H7 (cell line): ENCODE measurements at places on chromosomes 7 and 10.
A peak's percentile ranks its signal among the peaks of the same experiment; 100 is the strongest.

DNA sequence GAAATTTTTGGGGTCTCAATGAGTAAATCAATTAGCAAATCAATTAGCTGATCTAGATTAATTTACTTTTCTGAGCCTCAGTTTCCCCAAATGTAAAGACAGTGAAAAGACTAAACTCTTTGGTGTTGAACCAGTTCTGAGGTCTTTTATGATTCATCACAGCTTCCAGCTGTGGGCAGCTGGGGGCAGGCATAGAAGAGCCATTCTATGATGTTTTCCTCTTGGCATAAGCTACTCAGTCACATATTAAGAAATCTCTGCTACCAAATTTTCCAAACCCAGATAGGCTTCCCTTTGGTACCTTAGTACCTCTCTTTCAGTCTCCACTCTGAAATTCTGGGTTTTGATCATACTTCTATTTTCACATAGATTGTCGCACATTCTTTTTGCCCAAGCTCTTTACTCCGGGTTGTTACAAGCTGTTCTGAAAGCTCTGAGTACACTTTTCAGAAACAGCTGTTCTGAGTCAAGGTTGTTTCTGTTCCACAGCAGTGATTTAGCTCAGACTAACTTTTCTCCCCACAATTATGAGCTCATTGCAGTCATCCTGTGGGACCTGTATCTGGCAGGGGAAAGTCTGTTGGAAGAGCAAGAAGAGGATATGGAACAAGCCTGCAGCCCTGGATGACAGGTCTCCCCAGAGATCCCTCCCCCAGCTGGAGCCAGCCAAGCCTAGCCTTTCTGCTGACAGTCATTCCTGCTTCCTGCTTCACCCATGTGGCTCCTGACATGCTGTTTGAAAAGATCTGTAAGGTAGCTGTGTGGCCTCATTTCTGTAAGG, 599.6 kb upstream of the GHITM start:
- DNase-seq: peak; percentile 14

GRCh38 chr7:23696916-23697441, 13.0 kb upstream of the STK31 start:
- peak; percentile 82 for DNase-seq

- no peak for DNase-seq
Measured at GRCh38 chr10:60606343-60607080, 171.8 kb upstream of the CDK1 start.

GRCh38 chr7:37249240-37249639, 199.4 kb downstream of the ELMO1 start:
- no peak for DNase-seq

DNA sequence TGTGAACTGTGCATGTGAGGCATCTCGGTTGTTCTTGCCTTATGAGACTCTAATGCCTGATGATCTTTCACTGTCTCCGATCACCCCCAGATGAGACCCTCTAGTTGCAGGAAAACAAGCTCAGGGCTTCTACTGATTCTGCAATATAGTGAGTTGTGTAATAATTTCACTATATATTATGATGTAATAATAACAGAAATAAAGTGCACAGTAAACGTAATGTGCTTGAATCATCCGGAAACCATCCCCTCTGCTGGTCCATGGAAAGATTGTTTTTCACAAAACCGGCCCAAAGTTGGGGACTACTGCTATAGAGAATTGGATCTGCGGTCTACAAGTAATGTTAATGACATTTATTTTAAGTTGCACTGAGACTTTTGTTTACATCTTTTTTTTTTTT, 126.7 kb downstream of the TPST1 start:
- DNase-seq: no peak

GRCh38 chr10:131098416-131098952, 213.0 kb downstream of the TCERG1L start:
- DNase-seq: no peak

DNA sequence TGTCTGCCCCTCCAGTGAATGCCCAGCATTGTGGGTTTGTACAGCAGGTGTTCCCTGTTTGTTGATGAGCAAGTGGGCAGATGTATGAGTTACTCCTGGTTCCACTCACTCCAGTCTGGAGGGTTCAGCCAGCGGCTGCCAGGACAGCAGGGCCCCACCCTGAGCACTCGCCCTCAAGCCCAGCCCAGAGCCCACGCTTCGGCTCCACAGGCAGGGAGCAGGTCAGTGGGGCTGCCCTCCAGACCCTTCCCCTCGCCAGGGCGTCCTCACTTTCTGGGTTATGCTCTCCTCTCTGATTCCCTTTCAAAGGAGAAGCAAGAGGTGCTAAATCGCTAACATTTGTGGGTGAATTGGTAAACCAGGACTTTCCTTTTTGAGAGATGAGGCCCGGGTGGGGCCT, 4.8 kb upstream of the VIPR2 start:
- DNase-seq: no peak

GRCh38 chr7:38394660-38395059, 121.2 kb upstream of the TARP start:
- no peak for DNase-seq

- DNase-seq: no peak
Measured at GRCh38 chr7:40582539-40582938, 447.7 kb downstream of the SUGCT start.

DNA sequence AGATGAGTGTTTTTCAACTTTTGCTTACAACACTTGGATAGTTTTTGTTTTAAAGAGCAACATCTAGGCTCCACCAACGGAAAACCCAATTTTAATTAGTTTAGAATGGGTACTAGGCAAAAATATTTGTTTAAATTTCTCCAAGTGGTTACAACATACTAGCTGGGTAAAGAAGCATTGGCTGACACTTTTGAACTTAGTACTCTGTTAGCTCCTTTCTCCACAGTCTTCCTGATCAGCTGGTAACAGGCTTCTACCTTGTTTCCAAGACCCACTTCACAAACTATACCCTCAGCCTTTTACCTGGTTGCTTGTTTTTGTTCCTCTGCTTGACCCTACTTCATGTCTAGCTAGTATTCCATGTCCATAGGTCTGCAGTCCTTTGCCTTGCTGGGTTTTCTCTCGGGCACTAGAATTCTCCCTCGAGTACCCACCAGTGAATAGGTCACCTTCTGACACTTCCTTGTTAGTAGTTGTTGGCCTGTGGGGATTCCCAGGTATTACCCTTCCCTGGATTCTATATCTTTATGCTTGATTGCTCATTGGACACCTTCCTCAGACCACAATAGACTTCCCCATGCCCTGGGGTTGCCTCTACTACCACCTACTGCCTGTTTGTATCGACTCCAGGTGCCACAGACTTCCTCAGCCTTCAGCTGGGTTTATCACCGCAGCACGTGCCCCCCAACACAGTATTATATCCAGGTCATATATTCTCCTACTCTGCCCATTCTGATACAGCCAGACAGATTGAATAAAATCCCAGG, 42.0 kb downstream of the PRPS1L1 start:
- DNase-seq: no peak

GRCh38 chr7:83921941-83922607, 272.5 kb downstream of the SEMA3A start:
- DNase-seq: no peak

- peak; percentile 40 for DNase-seq
Measured at GRCh38 chr7:16586081-16586874, 59.3 kb downstream of the ANKMY2 start.

- no peak for DNase-seq
Measured at GRCh38 chr7:16918288-16918895, 36.6 kb upstream of the AGR3 start.

DNA sequence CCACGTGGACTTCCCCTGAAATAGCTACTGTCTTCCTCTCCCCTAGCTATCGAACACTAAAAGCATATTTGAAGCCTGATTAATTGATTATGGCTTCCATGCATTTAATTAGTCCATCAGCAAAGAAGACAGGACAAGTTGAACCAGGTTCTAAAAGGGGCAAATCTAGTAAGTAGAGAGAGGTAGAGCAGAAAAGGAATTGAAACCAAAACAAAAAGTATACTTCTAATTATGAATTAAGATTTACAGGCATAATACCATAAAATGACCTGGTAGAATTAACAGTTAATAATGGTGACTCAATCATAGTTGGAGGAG, 393 bp upstream of the DNAJC1 start:
- no peak for DNase-seq

DNA sequence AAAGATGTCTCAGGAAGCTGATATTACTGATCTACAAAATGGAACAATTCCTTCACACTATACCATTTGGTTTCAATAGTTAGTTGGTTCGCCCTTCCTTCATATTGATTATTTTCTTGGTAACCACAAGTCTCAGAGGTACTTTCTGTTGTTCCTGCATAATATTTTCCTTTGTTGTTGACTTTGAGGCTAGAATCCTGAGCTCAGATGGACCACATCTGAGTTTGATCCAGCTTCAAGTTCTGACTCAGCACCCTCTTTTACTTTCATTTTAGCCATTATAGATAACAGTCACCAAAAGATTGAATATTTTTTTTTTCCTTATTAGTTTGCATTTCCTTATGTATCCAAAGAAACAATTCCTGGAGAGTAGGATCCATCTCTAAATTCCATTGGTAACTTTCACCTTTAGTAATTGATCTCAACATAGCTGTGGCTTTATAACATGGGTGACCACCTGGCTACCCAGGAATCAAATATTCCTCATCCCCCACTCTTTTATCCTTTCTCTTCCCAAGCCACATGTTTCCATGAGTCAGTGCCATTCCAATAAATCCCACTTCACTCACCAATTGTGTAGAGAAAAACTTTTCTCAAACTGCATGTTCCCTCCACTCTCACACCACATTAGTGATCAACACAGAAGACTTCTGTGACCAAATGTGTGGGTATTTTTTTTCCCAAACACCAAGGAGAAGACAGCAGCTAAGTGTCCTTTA, 9.7 kb upstream of the ABCA13 start:
- DNase-seq: no peak

DNA sequence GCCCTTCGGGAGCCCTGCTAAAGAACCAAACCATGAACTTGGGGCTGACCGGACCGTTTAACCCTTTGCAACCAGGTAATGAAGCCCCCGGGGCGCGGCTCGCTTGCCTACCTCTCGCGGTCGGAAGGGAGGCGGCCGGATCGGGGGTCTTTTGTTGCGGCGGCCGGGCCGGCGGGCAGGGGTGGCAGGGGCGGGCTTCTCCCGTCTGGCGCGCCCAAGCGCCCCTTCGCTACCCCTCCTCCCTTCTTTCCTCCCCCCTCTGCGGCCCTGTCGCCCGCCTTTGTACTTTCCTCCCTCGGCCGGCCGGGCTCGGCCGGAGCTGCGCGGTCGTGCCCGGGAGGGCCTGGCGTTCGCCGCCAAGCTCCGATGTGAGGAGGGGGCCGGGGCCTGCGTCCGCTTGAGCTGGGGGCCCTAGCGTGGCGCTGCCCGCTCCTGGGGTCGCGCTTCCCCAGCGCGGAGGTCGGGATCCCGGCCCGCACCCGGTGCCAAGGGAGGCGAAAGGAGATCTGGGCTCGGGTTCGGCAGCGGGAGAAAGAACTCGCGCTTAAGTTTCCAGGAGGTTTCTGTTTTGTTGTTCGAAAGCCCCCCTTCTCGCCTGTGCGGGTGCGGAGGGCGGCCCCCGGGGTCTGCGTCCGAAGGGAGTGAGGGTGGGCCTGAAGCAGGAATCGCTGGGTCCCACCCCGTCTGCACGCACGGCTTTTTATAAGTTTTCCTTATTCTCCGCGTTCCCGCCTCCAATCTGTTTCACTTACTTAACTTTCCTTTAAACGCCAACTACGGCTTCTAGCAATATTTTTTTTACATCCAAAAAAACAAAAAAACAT, 436.8 kb upstream of the GALNT17 start:
- peak; percentile 74 for DNase-seq

- DNase-seq: peak; percentile 86
Measured at GRCh38 chr7:116671681-116672595, at the start of gene MET. Gene MET, plus strand, starts transcription at chr7:116672196. Its CDS starts 26,889 bp downstream, at chr7:116699085.

GRCh38 chr10:87866412-87866974, 3.1 kb downstream of the PTEN start:
- DNase-seq: no peak

DNA sequence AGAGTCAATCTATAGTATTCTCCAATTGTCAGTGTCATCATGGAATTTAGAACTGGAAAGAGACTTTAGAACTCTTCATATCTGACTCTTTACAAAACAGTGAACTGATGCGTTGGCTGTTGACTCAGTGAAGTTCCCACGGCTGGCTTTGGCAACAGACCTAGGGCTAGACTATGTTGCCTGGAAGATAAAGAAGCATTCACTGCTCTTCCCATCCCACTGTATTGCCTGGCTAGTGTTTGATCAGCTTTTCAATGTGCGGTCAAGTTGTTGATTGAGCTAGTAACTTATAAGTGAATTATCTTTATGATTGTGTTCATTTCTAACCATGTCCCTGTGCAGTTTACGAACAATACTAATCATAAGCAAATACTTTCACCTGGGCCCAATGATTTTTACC, 365.7 kb upstream of the LRGUK start:
- no peak for DNase-seq

- DNase-seq: no peak
Measured at GRCh38 chr10:93469454-93469853, 12.7 kb downstream of the MYOF start.

GRCh38 chr7:22726345-22726906, 574 bp upstream of the IL6 start:
- DNase-seq: peak; percentile 44

DNA sequence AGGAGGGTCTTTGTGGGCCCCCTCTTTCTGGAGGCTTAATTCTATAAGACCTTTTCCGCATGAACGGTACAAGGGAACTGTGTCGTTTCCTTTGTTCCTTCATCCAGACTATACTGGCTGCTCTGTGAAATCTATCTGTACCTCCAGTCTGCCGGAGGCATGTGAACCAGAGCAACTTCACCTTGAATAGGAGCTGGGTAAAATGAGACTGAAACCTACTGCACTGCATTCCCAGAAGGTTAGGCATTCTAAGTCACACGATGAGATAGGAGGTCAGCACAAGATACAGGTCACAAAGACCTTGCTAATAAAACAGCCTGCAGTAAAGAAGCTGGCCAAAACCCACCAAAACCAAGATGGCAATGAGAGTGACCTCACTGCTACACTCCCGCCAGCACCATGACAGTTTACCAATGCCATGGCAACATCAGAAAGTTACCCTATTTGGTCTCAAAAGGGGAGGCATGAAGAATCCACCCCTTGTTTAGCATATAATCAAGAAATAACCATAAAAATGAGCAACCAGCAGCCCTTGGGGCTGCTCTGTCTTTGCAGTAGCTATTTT, 36.8 kb upstream of the INPP5F start:
- DNase-seq: no peak

GRCh38 chr7:3294432-3295100, 6.5 kb upstream of the SDK1 start:
- DNase-seq: peak; percentile 55

- DNase-seq: no peak
Measured at GRCh38 chr7:25550149-25550548, 321.9 kb upstream of the NPVF start.

GRCh38 chr10:28326516-28327490, 23.9 kb upstream of the MPP7 start:
- DNase-seq: peak; percentile 22

- no peak for DNase-seq
Measured at GRCh38 chr10:91287912-91288311, 67.4 kb downstream of the PCGF5 start.

GRCh38 chr7:4025694-4026615, 656.1 kb upstream of the FOXK1 start:
- DNase-seq: no peak

- DNase-seq: no peak
Measured at GRCh38 chr10:88237896-88238614, 345.1 kb downstream of the RNLS start.
